ENCODE measurements at places on chromosomes 16 and 17.

DNA sequence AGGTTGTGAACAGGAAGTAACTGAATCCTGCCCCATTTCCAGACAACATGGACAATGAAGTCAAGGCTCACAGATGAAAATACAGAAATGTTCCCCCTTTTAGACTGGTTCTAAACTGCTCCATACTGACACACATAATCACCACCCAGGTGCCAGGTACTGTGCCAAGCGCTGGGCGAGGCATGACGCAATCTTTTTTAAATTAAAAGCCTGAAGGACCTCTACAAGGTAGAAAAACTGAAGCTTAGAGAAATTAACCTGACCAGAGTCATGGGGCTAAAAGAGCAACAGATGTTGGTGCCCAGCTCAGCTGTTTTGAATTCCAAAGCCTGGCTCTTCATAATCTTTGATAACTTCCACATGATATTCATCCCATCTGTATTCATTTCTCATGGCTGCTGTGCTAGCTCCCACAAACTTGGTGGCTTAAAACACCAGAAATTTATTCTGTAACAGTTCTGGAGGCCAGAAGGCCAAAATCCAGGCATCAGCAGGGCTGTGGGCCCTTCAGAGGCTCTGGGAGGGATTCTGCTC is 4.9 kb upstream of the RAB11FIP4 start:
- DNase-seq, result no peak

GRCh38 chr17:40475234-40475908 is 26.1 kb downstream of the TNS4 start:
- no peak for DNase-seq

DNA sequence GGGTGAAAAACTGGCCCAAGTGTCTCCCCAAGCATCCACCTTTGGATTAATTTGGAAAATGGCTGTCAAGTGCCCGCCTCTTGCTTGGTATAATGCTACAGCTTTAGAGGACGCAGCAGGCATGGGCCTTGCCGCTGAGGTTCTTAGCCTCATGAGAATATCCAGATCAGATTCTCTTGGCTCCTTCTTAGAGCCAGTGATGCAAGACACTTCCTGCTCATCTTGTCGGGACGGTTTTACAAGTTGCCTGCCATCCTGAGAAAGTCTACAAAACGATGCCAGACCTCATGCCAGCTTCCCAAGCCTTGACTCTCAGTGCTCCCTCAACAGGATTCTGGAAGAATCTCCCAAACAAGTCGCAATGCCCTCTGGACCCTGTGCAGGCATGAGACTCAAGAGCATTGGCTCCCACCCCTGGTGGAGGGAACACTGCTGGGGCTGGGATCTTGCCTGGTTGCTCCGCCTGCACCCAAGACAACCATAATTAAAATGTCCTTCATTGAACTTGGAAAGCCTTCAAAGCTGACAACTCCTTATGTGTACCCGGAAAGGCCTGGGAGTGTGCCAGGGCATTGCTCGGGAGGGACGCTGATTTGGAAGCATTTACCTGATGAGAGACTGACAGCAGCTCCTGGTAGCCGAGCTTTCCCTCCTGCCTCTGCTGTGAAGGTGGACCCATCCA is 25.8 kb upstream of the STH start:
- DNase-seq, result no peak

- no peak for DNase-seq
These were observed 467.1 kb downstream of the SOX9 start for GRCh38 chr17:72587773-72588511.

GRCh38 chr17:43927060-43927864 is 15.0 kb downstream of the PPY start:
- DNase-seq, result no peak

- DNase-seq, result no peak
These were observed 233.7 kb downstream of the HS3ST4 start for GRCh38 chr16:25925421-25925820.

- DNase-seq, result no peak
These were observed 101.1 kb downstream of the MSI2 start for GRCh38 chr17:57357392-57357784.

DNA sequence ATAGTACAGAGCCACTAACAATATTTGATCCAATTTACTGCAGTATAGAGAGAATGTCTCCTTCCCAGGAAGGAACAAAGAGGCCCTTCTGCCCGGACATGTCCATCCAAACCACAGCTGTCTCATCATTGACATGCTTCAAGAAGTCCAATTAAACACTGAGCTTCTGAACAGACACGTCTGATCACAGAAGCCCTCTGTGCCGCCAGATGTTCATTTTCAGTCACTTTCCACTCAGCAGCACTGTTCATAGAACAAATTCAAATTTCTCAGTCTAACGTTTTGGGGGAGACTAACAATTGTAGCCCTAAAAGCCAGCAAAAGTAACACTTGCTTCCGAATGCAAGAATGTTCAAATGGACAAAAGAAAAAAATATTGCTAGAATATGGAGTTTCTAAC is 15.3 kb downstream of the ZC3H7A start:
- no peak for DNase-seq

- DNase-seq, result no peak
These were observed 68.4 kb upstream of the TNRC6C start for GRCh38 chr17:77889866-77890760.

- no peak for DNase-seq
These were observed 199.3 kb upstream of the TBX2 start for GRCh38 chr17:61200339-61200715.

GRCh38 chr17:54180950-54181349 is 358.2 kb downstream of the KIF2B start:
- no peak for DNase-seq

- DNase-seq, result no peak
These were observed 7.7 kb downstream of the IRX6 start for GRCh38 chr16:55331648-55332185.

GRCh38 chr17:4357030-4357628 is 9.3 kb downstream of the UBE2G1 start:
- DNase-seq, result no peak

GRCh38 chr16:77849646-77850258 is 61.4 kb downstream of the VAT1L start:
- DNase-seq, result no peak

- DNase-seq, result no peak
These were observed 3.0 kb downstream of the NLRC3 start for GRCh38 chr16:3574195-3574594.

- no peak for DNase-seq
These were observed at the start of gene GALR2 for GRCh38 chr17:76074390-76075363. GALR2 (plus strand) TSS chr17:76074781; CDS start chr17:76074884, 103 bp downstream.

DNA sequence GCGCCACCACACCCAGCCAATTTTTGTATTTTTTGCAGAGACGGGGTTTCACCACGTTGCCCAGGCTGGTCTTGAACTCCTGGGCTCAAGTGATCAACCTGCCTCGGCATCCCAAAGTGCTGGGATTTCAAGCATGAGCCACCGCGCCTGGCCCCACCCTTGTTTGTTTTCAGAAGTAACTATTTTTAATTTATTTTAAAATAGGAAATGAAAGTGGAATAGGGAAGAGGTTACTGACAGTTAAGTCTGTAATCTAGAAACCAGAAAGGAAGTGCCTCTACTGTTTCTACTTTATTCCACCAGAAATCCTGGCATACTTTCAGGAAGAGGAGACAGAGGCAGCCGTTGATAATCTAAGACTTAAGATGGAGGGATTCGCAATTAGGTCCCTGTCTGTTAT is 225.6 kb downstream of the TANC2 start:
- DNase-seq, result peak; percentile 78

DNA sequence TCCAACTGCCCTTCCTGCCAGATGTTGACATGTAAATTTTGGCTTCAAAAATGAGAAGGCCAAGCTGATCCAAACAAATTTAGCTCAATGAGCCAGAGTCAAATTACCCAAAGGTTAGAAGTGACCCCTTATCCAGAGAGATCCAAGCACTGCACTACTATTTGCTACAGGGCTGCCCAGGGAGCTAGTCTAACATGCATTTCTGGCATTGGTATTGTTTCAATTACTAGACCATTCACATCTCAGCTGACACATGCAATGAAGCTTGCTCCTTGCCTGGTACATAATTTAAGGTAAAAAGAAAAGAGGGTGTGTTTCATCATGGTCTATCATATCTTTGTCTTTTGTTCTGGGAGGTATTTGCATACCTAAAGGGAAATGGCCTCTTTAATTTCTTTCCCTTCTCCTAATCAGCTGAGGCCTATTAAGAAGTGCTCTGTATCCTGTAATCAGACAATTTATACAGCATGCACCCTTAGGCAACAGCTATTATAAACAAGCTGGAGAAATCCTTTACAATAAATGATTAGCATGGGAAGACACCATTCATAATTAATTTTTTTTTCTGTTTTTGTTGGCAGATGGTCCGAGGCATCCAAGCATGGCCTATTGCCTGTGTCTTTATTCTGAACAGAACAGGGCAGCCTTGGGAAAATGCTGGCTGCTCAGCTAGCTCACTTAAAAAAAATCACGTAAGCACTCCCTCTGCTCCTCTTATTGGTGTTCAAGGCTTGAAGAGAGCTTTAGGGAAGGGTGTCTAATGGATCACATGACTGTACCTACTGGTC is 161.5 kb upstream of the SALL1 start:
- DNase-seq, result no peak

DNA sequence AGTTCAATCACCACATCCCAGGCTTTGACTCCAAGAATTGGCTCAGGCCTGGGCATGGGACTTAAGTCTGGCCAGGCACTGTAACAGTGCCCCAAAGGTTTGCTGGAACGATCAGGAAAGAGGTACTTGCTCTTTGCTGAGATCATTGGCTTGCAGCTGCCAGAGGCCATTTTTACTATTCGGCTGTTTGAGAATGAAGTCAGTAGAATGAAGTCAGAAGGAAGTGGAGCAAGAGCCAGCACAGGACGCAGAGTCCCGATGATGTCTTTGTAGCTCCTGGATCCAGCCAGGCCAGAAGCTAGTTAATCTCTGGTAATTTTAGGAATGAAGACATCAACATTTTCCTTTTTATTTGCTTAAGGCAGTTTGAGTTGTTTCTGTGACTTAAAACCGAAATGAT is 195.5 kb downstream of the RAB11FIP4 start:
- DNase-seq, result peak; percentile 48

- DNase-seq, result no peak
These were observed 129.0 kb downstream of the KATNIP start for GRCh38 chr16:27678955-27679354.

- DNase-seq, result no peak
These were observed 25.1 kb upstream of the TMC7 start for GRCh38 chr16:18958621-18959029.

- no peak for DNase-seq
These were observed 54.0 kb downstream of the TMEM132E start for GRCh38 chr17:34633351-34633750.

DNA sequence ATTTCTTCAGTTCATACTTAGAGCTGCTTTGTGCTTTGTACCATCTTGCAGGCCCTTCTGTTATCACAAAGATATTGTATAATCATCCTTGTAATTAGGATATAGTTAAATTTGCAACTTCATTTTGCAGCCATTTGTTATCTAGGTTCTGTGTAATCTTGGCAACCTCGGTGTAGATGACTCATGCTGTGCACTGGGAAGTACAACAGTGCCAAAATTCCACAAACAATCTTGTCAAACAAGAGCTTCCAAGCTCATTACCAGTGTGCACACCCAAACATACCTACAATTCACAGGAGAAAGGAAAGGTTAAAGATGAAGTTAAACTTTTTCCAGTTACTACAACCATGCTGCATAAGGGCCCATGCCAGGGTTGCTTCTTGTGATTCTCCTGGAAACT is 1231.8 kb downstream of the CDH11 start:
- DNase-seq, result no peak

GRCh38 chr17:48357779-48358602 is 72.0 kb downstream of the SKAP1 start:
- DNase-seq, result no peak

DNA sequence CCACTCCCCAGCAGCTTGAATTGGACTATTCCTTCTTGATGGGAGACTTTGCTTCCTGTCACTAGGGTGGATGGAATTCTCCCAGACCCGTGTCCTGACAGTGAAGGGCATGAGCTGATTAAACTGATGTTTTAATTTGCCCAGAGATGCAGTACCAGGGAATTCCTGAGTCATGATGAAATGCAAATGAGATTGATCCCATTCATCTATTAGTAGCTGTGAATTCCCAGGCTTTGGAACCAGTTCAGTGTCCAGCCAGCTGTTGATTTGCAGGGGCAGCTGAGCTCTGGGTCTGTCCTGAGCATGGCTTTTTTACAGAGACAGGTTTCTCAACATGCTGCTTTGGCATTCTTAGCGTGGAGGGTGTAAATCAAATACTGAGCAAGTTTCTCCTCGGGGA is 157.9 kb downstream of the PITPNC1 start:
- DNase-seq, result no peak
